ENCODE measurements at places on chromosomes 5 and 9.

DNA sequence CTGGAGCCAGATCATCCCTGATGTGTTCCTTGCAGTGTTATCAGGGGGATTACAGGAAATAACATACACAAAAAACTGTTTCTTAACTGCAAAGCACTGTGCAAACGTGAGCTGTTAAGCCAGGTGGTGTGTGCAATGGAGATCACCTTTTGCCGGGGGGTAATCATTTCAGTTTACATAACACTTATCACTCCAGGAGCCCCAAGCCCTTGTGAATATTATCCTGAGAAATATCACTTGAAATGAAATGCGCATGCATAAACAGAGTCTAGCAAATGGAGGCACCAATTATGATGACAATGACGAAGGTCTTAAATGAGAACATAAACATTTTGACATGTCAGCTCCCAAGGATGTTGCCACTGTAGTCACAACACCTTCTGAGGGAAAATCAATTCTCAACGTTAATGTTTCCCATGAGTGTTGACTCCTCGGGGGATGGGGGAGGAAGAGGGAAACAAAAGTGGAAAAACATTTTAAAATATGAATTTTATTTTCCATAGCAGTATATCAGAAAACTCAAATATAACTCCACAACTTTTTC, 54.5 kb upstream of the RAD23B start:
- no peak for DNase-seq

- DNase-seq = peak; percentile 16
These were observed 222.4 kb upstream of the TBC1D2 start for GRCh38 chr9:98477884-98478283.

- peak; percentile 75 for DNase-seq
These were observed 753 bp downstream of the FANCC start for GRCh38 chr9:95316794-95317118.

DNA sequence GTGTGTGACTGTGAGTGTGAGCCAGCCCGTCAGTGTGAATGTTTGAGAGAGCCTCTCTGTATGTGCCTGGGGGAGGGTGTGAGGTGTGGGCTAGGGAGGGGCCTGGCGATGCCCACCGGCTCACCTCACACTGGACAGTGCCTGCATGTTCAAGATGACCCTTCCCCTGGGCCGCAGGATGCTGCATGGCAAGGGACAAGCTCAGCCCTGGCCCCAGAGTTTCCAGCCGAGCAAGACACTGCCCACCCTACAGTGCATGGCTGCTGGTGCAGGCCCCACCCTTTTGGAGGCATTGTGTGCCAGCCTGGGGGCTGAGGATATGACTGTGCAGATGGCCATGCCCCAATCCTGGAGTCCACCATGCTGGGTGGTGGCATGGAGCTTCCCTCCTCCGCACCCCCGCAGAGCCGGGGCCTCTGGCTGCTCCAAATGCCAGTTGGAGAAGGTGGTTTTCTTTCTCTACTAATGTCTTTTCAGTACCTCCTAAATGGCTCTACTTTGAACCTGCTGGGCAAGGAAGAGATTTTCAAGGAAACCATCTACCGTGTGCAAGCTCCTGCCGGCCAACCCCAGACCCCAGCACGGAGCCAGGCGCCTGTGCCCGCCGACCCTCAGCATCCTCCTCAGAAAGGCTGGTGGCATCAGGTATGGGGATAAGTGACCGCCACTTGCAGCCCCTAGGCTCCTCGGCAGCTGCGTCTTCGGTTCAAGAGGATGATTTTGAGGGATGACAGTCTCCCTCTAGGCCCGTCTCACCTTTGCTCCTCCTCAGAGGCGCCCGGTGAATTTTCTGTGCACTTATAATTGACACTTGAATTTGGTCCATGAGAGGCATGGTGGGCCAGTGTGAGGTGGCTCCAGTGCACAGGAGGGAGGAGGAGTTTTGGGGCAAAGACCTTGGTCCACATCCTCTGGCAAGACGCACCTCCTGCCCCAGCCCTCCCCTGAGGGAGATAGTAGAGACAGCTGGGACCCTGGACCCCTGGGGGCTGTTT, 27.7 kb downstream of the FGD3 start:
- DNase-seq = no peak

GRCh38 chr9:2616692-2617377, 4.8 kb upstream of the VLDLR start:
- no peak for DNase-seq

DNA sequence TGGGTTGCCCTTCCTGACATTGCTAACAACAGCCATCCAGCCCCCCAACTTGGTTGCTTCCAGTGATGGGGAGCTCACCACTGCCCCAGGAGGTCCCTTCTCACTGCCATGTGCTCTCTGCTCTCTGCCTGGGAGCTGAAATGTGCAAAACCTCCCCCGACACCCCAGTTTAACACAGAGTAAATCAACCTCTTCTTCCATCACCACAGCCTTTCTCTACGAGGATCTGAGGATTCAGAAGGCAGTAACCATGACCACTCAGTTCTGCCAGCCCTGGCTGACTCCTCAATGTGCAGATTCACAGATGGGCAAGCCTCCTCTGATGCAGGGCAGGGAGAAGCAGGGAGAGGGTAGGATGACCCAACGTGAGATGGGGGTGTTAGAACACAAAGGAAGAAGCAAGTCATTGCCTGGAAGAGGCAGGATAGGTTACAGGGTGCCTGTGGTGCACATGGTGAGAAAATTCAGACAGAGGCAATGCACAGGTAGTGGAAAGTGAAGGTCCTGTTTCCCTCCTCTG, 185.0 kb downstream of the DAB2IP start:
- DNase-seq = no peak

DNA sequence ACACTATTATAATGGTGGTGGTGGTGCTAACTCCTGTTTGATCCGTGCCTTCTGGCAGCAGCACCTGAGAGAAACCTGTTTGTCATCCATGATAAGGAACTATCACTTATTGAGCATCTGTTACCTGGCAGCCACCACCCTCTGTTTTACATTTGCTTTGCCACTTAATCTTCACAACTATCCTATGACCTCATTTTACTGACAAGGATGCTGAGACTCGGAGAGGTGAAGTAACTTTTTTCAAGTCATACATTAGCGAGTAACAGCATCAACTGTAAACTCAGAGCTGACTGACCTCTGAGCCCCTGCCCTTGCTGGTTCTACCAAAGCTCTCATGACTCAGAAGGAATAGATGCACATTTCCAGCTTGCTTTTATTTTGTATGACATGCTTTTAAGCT, 81.1 kb downstream of the EGFLAM start:
- DNase-seq = no peak

- no peak for DNase-seq
These were observed 6.5 kb upstream of the CCDC192 start for GRCh38 chr5:127696683-127697082.

DNA sequence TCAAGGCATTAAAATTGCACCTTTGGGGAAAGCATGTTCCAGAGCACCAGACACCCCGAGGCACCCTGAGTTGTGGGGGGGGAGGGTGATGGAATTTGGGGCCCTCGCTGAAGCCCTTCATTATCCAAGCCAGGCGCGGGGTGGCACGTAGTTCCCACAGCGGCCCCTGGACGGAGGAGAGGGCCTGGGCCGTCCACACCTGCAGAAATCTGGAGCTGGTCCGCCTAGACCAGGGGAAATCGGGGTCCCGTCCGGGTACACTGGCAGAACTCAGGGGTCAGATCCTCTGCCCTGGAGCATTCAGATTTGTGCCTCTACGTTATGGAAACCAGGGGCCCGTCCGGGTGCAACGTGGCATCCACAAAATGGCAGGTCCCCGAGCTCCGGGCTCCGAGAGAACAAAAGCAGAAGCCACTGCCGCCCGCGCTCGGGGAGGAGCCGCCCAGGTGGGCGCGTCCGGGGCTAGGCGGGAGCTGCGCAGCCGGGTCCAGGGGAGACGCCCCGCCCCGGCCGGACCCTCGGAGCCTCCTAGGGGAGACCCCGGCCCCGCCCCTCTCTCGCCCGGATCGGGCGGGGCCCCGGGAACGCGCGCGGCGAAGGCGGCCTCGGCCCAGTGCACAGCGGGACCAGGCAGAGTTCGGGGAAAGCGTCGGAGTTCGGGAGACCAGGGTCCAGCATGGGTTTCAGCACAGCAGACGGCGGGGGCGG, at the start of gene PLEKHG4B:
Gene PLEKHG4B (plus strand): TSS at position 613 of the 708 bp plus-strand sequence. CDS start 64 bp downstream, at position 677.
- DNase-seq = peak; percentile 86

GRCh38 chr9:133605446-133605845, 3.7 kb downstream of the FAM163B start:
- no peak for DNase-seq

DNA sequence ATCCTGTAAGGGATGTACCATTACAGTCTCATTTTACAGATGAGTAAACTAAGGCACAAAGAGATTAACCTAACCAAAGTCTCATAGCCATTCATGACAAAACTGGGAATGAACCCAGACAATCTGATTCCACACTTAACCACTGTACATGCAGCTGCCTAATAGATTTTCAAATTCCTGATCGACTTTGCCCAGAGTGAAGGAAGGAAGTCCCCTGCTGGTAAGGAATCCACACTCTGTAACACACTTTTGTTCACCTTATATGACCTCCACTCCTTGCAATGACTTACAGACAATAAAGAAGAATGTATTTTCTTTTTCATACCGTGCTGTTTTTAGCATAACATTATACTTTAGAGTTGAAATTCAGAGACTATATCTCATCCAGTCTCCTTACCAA, 31.3 kb upstream of the PLPP6 start:
- no peak for DNase-seq

DNA sequence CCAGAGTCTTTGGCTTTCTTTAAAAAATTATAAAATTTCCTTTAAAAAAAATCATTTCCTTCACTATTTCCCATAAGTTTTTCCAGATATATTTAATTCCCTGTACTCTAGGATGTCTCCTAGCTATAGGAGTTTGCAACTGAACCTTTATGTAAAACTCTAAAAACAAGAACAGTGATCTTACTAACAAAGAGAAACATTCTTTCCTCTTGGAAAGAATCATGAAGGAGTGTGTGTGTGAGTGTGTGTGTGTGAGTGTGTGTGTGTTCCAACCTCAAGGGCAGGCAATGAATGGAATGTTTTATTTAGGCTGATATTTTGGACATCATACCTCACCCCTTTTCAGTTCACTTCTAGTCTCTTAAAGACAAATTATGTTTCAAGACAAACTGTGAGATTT, 309.2 kb downstream of the CEMIP2 start:
- DNase-seq = no peak

DNA sequence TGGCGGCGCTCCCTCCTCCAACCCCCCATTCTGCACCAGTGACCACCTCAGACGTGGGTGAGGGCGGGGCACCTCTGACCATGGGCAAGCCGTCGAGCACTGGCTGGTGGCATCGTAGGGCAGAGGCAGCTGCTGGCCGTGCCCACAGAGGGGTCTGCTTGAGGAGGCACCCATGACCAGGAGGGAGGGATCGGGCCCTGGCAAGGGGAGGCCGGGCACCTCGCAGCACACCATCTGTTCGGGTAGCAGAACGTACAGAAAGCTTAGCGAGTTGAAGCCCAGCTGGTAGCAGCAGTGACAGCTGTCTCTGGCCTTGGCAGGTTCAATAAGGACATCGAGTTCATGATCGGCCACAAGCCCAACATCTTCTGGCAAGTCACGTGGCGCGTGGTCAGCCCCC, 4.3 kb upstream of the SLC6A18 start:
- DNase-seq = peak; percentile 30

DNA sequence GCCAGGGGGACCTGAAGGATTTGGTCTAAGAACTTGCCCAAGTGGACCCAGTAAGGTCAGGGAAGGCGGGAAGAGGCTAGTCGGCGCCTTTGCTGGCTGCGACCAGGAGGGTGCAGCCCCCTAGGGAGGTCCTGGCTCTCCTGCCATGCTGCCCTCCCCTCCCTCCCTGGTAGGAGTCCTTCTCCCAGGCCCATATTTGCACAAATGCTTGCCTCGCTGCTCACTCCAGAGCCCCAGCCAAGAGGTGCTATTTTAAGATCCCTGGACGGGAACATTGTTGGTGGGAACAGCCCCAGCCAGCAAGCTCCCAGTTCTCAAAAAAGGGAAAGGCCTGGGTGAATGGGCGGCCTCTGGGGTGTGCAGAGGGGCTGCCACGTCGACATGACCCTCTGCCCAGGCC, 4.3 kb upstream of the IL17B start:
- no peak for DNase-seq

DNA sequence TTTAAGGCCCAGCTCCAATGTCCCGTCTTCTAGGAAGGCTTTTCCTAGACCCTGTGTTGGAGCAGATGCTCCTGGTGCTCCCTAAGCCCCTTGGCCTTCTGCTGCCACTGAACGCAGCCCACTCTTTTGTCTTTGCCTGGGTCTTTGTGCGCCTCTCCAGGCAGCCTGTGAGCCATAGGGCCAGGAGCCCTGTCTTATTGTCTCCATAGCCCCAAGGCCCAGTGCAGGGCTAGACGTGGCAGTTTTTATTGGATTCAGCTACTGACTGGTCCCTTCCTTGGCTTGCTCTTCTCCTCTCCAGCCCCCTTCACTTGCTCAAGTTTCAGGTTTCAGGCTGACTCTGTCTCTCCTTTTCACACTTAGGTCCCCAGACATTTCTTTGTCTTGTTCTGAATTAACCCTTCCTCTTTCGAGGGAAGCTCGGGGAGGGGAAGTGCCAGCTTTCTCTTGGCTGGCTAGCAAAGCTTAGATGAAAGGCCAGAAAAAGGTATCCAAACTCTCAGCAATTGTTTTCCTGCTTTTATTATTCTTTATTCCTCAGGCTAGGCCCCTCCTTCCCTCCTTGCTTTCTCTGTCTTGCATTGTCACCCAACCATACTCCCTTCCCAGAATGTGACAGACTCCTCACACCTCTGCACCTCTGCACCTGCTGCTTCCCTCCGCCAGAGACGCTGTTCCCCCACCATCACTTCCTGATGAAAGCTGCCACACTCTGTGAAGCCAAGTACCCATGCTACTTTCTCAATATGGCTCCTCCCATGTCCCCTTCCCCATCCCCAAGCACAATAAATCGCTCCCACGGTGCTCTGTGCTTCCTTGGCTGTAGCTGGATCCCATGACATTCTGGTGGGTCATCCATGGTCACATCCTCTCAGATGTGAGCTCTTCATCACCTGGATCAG, 101.6 kb upstream of the CPEB4 start:
- DNase-seq = no peak

GRCh38 chr9:96408409-96409280, 9.5 kb downstream of the ZNF367 start:
- no peak for DNase-seq

- no peak for DNase-seq
These were observed 697.5 kb upstream of the GRAMD2B start for GRCh38 chr5:125725691-125726090.

All from NCI-H1694 (cell line).